ENCODE measurements at places on chromosomes 6 and 20.

GRCh38 chr6:43033496-43034189, 12.2 kb downstream of the RRP36 start:
- no peak for DNase-seq

- DNase-seq, result no peak
Measured at GRCh38 chr6:155887421-155887820, 431.8 kb upstream of the NOX3 start.

GRCh38 chr6:118187568-118188164, 280.6 kb downstream of the SLC35F1 start:
- peak; percentile 50 for DNase-seq

GRCh38 chr6:111885373-111886027, 12.2 kb upstream of the FYN start:
- DNase-seq, result no peak

GRCh38 chr20:6142348-6142993, 19.6 kb upstream of the FERMT1 start:
- peak; percentile 28 for DNase-seq

GRCh38 chr6:17268114-17268513, 13.0 kb upstream of the RBM24 start:
- no peak for DNase-seq

DNA sequence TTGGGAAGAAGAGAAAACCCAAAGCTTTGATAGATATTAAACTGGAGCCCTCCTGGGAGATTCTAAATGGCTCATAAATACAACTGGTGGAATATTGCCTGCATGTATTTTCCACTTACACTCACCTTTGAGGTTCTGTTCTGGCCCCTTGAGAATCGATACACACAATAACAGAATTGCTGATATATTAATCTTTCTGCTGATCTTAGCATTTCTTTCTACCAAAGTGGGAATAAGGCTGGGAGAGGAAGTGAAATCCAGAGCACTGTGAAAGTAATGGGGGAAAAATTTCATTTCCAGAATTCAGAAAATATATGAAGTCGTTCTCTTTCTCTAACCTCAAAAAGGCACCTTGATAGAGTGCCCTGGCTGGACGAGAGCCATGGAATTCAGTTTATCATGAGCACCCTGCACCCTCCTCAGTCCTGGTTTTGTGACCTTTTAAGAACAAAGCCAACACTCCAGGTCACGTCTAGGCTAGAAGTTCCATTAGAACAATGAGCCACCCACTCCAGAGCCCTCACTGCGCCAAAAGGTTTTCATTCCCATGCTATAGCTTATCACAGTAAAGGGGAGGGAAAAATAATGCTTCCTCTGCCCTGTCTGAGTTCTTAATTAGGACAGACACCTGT, 244.5 kb downstream of the CD83 start:
- no peak for DNase-seq

DNA sequence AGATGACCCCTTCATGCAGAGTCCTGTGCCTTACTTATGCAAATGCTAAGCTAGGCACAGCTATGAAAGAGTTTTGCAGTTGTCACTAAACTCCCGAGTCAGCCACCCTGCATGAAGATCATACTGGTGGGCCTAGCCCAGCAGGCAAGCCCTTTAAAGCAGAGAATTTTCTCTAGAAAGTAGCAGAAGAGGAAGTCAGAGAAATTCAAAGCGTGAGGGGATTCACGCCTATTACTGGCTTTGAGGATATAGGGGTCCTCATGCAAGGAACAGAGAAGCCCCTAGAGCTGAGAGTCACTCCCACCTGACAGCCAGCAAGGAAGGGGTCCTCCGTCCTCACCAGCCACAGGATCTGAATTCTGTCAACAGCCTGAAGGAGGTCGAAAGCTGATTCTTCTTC, 54.6 kb downstream of the MYB start:
- DNase-seq, result no peak

DNA sequence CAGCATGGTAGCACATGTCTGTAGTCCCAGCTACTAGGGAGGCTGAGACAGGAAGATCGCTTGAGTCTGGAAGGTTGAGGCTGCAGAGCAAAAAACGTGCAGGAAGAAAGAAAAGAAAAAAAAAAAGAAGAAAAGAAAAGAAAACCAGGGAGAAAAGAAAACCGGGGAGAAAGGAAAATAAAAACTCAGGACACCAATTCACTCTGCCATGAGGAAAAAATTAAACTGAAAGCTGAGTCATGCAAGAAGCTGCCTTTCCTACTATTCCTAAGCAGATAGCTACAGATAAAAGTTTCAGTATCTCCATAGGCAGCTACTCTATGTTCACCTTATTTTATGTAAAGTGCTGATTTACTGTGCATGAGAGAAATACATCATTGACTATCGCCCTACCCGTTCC, 10.5 kb downstream of the PTGIS start:
- no peak for DNase-seq

DNA sequence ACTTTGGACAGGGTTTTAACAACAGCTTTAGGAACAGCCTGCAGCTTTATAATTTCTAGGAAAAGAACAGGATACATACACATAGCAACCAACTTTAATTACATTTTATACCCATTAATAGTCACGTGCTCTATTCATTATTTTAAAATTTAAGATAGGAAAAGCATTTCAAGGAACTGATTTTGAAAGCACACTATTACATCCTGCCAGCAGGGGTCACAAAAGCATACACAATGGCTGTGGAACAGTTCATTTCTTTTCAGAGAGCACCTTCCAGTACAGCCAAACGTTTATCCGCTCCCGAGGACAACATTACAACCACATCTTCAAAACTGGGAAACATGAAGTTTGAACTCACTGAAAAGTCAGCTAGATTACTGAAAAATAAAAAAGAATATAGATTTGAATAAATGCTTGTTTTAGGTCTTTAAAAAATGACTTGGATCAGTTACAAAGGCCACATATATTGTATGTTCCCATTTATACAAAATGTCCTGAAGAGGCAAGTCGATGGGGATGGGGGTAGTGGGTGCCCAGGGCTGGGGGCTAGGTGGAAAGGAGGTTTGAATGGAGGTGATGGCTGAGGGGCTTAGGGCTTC, 104.6 kb upstream of the EXOC2 start:
- peak; percentile 6 for DNase-seq

GRCh38 chr20:7159903-7160302, 392.4 kb downstream of the BMP2 start:
- no peak for DNase-seq

DNA sequence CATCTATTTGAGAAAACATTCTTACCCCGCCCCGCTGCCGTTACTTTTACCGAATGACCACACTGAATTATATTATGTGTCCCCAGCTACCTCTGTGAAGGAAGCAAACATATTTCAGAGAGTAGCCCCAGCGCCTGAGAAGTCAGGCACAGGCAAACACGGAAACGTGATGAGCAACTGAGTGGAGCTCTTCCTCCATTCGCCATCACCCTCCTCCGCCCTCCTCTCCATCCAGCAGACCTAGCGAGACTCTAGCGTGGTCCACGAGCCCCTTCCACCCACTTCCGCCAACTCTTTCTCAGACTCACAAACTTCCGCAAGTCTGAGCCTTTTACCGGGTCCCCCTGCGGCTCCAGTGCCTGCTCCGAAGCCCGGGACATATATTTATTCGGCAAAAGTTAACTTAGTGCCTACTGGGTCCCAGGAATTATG, 582 bp downstream of the SNRPB start:
- DNase-seq, result no peak

DNA sequence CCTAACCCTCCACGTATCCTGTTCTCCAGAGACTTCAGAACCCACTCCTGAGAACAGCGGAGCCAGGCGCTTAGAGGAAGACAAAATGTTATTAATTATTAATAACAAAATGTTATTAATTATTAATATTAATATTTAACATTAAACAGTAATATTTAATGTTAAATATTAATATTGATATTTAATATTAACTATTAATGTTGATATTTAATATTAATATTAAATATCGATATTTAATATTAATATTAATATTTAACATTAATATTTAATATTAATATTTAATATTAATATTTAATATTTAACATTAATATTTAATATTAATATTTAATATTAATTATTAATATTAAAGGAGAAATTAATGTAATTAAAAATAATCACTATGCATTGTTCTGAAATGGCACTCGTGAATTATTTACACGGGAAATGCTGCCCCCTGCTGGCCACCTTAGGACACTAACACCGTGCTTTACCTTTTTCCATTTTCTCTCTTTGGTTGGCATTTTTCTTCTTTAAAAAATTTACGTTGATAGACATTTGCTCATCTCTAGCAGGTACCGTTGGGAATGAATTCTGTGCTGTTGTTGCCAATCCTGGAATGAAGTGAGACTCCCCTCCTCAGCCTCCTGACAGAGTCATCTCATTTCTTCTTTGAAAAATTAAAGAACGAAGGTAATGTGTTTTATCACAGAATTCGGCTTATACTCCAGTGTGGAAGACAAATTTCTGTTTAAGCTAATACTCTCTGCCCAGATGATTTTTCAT, 7.5 kb upstream of the GGTLC1 start:
- DNase-seq, result no peak

DNA sequence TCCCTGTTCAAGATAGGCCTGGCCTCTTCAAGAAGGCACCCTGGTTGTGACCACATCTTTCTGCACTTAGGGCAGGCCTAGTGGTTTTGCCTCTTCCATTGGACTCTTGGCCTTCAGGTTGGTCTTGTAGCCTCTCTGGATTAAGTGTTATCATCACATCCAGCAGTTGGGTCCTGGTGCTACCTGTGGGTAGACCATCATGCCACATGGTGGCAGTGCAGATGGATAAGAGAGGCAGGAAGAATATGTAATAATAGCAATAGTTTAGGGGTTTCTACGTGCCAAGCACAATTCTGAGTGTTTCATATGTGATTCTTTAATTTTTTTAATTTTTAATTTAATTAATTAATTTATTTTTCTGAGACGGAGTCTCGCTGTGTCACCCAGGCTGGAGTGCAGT, 28.5 kb upstream of the SNRPB2 start:
- DNase-seq, result no peak

GRCh38 chr20:42401613-42402012, 783.4 kb upstream of the CHD6 start:
- DNase-seq, result no peak

DNA sequence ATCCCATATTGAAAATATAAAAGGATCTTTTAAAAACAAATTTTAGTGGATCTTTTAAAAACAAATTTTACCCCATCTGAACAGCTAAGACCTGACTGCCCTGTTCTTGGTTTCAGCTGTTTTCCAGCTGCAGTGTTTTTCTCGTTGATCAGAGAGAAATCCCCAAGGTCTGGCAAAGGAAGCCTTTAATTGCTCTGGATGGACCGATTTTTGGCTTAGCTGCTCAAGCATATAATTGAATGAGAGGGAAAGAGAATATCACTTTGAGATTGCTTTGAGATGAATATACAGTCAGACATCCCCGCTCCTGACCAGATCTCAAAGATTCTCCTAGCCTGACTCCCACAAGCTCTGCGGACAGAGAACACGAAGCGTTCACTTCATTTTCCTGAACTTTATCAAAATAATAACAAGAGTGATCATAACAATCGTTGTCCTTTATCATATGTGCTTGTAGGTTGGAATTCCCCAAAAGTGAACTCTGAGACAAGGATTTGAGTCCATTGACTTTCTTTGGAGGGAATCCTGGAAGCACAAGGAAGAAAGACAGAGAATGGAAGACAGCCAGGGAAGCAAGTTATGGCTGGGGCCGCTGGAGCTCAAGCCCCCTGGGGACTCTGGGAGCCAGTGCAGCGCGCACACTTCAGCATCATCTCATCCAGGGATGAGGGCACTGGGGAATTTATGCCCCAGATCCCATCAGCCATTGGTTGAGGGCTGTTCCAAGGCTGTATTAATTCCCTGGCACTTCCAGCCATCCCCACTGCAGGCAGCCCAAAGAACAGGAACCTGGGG, 101.3 kb downstream of the SNX5 start:
- DNase-seq, result no peak

GRCh38 chr6:36743538-36744303, 46.1 kb downstream of the RAB44 start:
- DNase-seq, result no peak

- no peak for DNase-seq
Measured at GRCh38 chr6:143958839-143959399, 49.1 kb downstream of the PLAGL1 start.

DNA sequence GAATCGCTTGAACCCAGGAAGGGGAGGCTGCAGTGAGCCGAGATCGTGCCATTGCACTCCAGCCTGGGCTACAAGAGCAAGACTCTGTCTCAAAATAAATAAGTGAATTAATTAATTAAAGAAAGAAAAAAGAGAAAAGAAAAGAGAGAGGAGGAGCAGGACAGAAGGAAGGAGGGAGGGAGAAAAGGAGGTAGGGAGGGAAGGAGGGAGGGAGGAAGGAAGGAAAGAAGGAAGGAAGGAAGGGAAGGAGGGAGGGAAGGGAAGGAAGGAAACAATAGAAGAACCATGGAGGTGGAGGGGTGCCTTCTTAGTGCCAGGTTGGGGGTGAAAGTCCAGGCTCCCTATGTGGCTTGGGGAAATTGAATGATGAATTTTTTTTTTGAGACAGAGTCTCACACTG, 6.5 kb upstream of the AHCY start:
- DNase-seq, result no peak

GRCh38 chr6:358432-358831, 33.1 kb upstream of the IRF4 start:
- no peak for DNase-seq

GRCh38 chr6:155311086-155311485, 3.2 kb downstream of the TFB1M start:
- DNase-seq, result no peak

GRCh38 chr6:138970159-138970558, 17.9 kb downstream of the REPS1 start:
- DNase-seq, result no peak

GRCh38 chr6:166655251-166655650, 28.2 kb upstream of the RPS6KA2 start:
- no peak for DNase-seq

DNA sequence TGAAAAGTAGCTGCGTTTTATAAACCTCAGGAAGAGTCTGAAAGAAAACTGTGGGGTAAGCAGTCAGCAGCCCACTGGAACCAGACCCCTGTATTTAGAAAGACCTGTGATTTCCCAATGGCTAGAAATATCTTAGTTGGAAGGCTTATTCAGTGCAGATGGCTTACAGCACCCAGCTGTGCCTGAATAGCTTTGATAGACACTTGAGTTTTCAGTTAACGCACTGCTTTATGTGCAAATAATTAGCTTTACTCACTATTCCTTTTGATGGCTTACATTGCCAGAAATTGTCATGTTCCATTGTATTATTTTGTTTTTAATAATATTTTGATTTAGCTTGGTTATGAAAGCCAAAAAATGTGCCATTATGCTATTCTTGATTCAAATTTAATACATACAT, 465.3 kb upstream of the SYNCRIP start:
- DNase-seq, result no peak

DNA sequence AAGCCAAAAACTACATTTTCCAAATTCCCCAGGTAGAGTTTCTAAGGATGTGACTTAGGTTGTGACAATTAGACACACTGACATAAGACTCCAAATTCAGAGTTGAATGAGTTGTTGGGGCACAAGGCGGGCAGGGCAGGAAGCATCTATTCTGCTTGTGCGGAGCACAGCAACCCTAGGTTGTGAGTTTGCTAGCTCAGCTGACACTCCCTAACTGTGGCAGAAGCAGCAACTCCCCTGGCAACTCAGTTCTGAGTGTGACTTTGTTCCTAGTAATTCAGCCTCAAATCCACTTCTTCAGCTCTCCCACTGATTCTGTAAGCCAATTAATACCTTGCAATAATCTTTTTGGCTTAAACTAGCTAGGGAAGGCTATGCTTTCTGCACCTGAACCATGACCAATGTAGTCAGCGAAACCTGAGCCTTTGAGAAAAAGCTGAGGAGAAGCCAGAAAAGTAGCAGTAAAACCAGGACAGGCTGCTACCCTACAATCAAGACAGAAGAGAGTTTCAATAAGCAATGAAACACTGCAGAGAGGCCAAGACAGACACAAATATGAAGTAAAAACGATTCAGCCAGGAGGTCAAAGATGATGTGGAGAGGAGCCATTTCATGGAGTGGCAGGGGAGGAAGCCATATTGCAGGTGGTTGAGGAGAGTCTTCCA, 30.0 kb upstream of the PAQR8 start:
- no peak for DNase-seq

Measured in NCI-H446 treated with DMSO at 0.1 percent for 48 hours (cell line).